ENCODE measurements at places on chromosomes 16 and 17. TPM values are rescaled to one million over a fixed set of nuclear protein-coding genes. Genes with fewer than 3 reads are reported as not detected.

DNA sequence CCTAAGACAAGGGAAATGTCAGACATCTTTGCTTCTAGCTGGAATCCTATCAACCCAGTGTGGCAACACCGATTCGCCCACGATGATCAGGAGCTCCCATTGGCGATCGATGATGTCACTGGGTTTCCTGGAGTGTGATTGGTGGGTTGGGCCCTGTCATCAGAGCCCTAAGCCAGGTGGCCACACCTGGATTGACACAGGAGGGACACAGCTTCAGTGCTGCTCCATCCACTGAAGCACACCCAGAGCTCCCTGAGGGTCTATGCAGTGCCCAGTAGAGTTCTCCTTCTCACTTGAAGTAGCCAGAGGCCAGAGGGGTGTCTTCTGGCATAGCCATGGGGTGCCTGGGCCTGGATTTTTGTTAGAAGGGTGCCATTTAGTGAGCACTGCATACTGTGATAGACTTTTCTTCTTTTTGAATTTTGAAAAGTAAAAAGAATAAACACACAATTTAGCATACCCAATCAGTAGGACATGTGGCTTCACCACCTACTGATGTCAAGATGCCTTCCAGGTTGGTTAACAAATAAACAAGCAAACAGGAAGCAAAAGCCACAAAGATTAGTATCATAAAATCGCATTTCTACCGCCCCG lies 77.6 kb downstream of the CMIP start:
- no peak for DNase-seq

The CD300A gene
- total RNA-seq, result 4.3 TPM

The SCGB1C2 gene
- not detected for total RNA-seq

- no peak for DNase-seq
These were observed 8.7 kb upstream of the SYNGR2 start for GRCh38 chr17:78159575-78160158.

DNA sequence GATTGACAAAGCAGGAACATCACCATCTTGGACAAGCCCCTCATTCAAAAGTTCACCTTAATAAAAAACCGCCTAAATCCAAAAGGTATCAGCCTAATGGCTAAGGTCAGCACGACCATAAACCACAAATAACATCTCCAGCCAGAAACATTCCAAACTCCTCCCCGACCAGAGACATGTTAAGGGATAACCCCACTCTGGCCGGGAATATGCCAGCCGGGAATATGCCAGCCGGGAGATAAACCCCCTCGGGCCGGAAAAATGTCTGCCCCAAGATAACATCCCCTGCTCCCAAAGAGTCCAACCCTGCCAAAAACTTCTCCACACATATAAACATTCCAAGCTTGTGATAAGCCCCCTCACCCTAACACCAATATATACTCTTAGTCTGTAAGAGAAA lies 1.4 kb downstream of the DHX33 start:
- no peak for DNase-seq

The C1QTNF1 gene
- 108 TPM for total RNA-seq

The KCNJ16 gene
- not detected for total RNA-seq

DNA sequence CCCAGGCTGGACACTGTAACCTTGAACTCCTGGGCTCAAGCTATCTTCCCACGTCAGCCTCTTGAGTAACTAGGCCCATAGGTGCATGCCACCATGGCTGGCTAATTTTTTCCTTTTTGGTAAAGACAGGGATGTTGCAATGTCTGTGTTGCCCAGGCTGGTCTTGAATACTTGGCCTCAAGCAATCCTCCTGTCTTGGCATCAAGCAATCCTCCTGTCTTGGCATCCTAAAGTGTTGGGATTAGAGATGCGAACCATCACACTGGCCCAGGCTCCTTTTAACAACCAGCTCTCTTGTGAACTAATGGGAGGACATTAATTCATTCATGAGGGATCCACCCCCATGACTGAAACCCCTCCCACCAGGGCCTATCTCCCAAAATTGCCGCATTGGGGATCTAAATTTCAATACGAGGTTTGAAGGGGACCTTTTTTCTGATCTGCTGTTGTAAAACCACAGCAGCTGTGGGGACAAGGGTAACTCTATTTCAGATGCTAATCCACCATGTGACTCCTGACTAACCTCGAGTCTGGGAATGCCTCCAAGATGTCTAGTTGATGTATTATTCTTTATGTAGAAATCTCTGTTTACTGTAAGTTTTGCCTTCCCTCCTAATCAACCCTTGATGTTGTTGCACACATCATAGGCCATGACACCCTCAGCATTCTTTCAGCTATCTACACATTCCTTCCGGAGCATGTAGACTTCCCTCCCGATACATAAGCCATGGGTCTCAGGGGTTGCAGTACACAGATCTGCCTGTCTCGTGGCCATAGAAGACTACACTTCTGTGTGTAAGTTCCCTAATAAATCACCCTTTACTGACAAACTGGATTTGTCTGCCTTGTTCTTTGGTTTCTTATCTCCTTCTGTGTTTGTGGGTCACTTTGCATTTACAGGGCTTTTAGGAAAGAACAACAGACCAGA lies 37.6 kb downstream of the RNF112 start:
- DNase-seq, result peak; percentile 70

GRCh38 chr17:49548506-49549310 lies 27.0 kb upstream of the NXPH3 start:
- DNase-seq, result no peak

The OMG gene
- total RNA-seq, result not detected

- DNase-seq, result no peak
These were observed 51.0 kb upstream of the MRTFB start for GRCh38 chr16:14020141-14020540.

- no peak for DNase-seq
These were observed 269.9 kb downstream of the SHISA9 start for GRCh38 chr16:13171313-13171712.

The LITAFD gene
- total RNA-seq, result not detected

- DNase-seq, result no peak
These were observed 7.3 kb downstream of the DLX4 start for GRCh38 chr17:49976163-49976827.

The SUMO2 gene
- total RNA-seq, result 326 TPM

GRCh38 chr16:60979119-60979518 lies 1057.1 kb downstream of the CDH8 start:
- DNase-seq, result no peak

DNA sequence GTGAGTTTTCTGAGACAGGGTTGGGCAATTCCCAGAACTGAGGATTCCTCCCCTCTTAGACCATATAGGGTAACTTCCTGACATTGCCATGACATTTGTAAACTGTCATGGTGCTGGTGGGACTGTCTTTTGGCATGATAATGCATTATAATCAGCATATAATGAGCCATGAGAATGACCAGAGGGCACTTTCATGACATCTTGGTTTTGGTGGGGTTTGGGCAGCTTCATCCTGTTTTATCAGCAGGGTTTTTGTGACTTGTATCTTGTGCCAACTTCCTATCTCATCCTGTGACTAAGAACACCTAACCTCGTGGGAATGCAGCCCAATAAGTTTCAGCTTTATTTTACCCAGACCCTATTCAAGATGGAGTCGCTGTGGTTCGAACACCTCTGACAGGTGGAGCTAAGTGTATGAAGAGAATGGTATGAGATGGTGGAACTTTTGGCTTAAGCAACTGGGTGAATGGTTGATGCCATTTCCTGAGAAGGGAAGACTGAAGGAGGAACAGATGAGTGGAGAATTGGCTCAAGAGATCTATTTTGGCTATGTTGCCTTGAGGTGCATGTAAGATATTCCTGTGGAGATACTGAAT lies 217.3 kb downstream of the RAB11FIP4 start:
- no peak for DNase-seq

- DNase-seq, result no peak
These were observed at the start of gene UNC45B for GRCh38 chr17:35147375-35147905. UNC45B (plus strand) TSS chr17:35147817; CDS start chr17:35148264, 447 bp downstream.

The CNTROB gene
- total RNA-seq, result 25.6 TPM

GRCh38 chr17:64037180-64037579 lies 16.7 kb upstream of the ICAM2 start:
- no peak for DNase-seq

The CRYBA1 gene
- not detected for total RNA-seq

The EFNB3 gene
- 2.3 TPM for total RNA-seq

DNA sequence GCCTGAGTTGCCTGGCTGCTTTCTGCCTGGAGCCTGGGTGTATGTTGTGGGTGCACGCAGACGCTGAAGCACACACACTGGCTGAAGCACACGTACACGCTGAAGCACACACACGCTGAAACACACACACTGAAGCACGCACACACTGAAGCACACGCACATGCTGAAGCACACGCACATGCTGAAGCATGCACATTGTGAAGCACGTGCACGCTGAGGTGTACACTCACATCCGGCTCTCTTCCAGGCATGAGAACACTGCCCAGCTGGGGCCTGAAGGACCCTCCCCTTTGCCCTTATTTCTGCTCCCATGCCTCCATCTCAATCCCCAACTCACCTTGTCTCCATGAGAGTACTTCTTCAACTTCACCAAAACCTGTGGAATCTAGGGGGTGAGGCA lies 16.5 kb downstream of the CSF3 start:
- DNase-seq, result no peak

DNA sequence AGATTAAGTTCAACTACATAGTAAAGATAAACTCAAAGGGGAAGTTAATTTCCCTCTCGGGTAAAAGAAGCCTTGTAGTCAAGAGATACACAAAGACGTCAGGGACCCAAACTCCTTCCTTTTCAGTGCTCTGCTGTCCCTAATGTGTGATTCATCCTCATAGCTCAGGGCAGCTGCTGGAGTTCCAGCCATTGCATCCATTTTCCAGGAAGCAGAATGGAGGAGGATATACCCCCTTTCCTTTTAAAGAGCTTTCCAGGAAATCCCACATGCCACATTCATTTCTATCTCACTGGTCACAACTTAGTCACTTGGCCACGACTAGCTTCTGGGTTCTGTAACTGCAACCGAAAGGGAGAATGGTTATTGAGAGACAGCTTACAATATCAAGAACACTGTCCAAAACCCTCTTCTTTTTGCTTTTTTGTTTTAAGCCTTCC lies 95.3 kb downstream of the SOCS1 start:
- no peak for DNase-seq

DNA sequence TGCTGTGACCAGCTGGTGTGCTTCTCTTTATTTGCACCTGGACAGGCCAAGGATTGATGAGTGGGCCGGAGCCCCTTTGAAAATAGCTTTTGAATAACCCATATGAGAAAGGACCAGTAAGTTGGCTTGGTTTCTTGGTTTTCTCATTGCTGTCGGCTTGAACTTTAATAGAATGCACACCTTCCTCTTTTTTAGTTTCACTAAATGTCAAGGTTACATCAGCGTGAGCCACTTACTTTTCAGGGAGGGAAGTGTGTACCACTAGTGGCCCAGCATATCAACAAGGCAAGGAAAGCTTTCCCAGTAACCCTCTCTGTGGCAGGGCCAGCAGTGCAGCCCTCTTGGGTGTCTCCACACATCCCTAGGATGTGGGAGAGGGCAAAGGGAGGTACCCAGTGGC lies 433.3 kb downstream of the CA10 start:
- no peak for DNase-seq

The NOD2 gene
- total RNA-seq, result 2.2 TPM

- no peak for DNase-seq
These were observed 42.4 kb downstream of the IQCK start for GRCh38 chr16:19760356-19761060.

The TERB1 gene
- total RNA-seq, result 1.0 TPM

The HEATR9 gene
- 0.21 TPM for total RNA-seq

- peak; percentile 75 for DNase-seq
These were observed 59.5 kb downstream of the RAI1 start for GRCh38 chr17:17740615-17741348.

- no peak for DNase-seq
These were observed 34.0 kb upstream of the PIRT start for GRCh38 chr17:10871914-10872313.

The TNFRSF17 gene
- 2.2 TPM for total RNA-seq

GRCh38 chr16:64950731-64951130 lies 171.1 kb downstream of the CDH11 start:
- DNase-seq, result no peak

DNA sequence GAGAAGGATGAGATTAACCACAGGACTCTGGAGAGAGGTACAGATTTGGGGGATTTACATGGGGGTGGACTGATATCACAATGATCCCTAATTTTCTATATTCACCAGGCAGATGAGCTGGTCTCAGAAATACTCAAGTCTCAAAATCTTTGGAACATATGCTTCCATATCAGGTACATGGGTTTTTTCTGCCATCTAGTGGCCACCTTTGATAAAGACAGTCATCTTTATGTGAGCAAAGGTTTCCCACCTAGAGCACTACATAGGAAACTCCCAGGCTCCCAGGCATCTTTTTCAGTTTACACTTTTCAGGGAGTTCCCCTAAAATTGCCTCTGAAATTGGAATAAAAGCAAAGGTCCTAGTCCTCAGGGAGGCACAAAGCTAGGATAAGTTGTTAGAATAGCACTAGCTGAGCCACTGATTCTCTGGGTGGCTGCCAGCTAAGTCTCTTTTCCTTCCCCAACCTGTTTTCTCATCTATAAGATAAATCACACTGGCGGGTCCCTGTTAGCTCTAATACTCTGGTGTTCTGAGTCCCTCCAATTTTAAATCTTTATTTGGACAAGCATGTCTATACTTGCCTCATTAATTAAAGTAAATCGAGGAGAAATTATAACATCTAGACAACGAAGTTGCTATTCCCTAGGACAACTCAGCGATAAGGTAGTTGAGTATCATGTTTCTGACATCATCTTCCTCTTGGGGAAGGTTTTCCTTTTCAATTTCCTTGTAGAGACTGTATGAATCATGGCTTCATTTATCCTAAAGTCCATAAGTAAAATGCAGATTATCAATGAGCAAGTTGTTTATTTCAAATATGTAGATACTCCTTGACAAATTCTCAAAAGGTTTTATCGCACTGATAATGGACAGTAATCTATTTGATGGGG lies 19.0 kb upstream of the MON1B start:
- peak; percentile 51 for DNase-seq

The DNAJC7 gene
- total RNA-seq, result 111 TPM

DNA sequence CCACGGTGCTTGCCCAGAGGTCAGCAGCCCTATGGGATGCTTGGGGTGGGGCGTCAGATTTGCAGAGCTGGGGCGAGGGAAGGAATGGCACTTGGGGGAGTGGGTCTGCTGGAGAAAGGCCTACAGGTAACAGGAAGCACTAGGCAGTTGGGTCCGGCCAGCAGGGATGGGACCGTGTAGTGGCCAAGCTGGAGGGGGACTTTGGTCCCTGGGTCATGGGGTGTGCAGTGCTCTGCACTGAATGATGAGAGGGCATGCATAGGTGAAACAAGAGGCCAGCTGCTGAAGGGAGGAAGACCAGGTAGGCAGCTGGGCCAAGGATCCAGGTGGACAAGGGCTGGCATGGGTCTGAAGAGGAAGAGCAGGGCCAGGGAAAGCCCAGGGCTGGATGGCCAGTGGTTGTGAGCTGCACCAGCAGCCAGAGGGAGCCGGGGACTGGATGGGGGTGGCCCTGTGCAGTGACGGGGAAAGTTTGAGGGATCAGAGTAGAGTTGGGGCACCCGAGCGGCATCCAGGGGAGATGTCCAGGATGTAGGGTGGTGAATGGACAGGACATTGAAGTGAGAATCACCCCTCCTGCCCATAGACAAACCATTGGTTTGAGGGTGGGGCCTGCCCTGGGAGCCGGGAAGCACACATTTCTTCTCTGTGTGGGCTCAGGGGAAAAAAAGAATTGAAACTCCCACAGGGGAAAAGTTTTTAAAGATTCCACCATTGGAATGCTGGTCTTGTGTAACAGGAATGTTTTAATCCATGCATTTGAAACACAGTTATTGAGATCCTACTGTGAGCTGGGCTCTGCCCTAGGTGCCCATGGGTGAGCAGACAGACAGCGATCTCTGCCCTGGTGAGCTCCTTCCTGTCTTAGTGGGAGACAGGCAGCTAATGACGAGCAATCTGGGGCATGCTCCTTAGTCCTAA lies 25.1 kb downstream of the RAI1 start:
- DNase-seq, result no peak

GRCh38 chr16:82182266-82183003 lies 12.4 kb upstream of the MPHOSPH6 start:
- no peak for DNase-seq

The PYDC1 gene
- total RNA-seq, result not detected

Measured in ureter (tissue), 1 donor.